CD4-positive, alpha-beta T cell treated with Interleukin-12 subunit alpha and Interleukin-12 subunit beta, for 1 hour (primary cell): ENCODE measurements at places on chromosomes 13 and 19.
A peak's percentile ranks its signal among the peaks of the same experiment; 100 is the strongest.

DNA sequence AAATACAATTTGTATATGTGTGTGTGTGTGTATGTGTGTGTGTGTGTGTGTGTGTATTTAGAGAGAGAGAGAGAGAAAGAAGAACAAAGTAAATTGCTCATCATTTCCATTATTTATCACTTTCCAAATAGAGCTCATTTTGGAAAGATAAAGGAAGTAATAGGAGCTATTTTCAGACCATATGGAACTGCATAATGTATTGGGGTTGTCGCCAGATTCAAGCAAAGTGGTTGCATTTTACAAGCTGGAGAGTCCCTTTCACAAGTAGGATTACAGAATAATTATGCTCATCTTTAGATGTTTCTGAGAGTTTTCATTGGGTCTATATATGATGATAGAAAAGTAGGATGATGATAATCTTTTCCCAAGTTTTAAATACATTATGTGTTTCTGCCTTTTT, 842.7 kb upstream of the SLC10A2 start:
- DNase-seq: no peak

DNA sequence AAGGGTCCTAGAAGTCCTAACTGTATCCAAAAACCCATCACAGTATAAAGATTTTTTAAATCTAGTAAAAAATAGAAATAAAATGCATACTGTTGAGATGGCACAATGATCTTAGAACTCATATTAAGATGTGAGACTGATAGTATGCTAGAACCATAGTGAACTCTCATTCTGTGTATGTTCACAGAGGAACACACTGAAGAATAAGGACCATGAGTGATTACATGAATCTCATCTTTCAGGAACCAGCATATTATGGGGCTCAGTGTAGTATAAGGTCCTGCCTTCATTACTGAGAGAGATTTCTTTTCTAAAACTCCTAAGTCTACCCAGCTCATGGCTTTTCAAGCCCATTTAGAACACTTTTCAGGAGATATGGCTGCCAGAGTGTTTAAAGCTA, 59.8 kb upstream of the RFC3 start:
- no peak for DNase-seq

- no peak for DNase-seq
Measured at GRCh38 chr13:29952245-29952644, 101.8 kb upstream of the UBL3 start.

DNA sequence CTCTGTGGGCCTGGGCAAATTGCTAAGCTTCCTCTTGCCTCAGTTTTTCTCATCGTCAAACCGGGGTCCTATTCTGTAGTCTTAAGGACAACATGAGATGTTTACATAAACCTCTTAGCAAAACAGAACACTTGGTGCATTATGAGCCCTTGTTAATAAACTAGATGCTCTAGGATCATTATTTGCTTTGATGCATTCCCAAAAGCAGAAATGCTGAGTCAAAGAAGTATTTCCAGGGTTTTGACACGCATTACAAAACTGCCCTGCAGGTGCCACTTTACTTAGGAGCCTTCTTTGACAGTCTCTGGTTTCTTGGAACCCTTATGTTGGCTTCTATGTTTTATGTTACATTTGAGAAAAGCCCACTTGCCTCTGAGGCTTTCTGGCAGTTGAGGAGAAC, 12.1 kb downstream of the AKAP11 start:
- no peak for DNase-seq

GRCh38 chr13:55120631-55121030, 2020.1 kb upstream of the PRR20A start:
- DNase-seq: no peak

DNA sequence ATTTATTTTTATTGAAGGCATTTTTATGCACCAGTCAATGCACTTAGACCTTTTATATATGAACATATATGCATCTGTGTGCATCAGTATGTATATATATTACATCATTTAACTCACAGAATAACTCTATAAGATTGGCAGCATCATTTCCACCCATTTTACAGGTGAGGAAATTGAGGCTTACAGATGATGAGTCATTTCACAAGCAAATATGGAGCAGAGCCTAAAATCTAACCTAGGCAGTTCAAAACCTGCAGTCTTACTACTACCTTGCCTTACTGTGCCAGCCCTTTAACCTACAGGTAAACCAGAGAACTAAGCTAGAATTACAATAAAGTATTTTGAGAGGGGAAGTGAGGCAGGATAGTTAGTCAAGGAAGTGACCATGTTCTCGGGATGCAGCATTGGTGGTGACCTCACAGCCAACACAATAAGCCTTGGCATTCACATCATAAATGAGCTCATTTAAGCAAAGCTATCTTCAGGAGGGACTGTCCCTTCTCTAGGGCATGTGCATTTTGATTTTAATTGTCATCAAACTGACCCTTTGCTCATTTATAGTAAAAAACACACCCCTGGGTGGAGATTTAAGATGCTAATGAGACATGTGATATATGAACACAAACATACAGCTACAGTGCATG, 274.3 kb downstream of the DCLK1 start:
- DNase-seq: no peak

- DNase-seq: no peak
Measured at GRCh38 chr13:79646880-79647279, 165.9 kb downstream of the NDFIP2 start.

- peak; percentile 49 for DNase-seq
Measured at GRCh38 chr19:7595466-7596133, at the start of gene CAMSAP3. TSS of gene CAMSAP3 (plus strand) at chr19:7595863. CDS start at chr19:7596003, 140 bp downstream.

GRCh38 chr13:82698941-82699340, 1183.3 kb downstream of the SLITRK1 start:
- DNase-seq: no peak

GRCh38 chr19:38049105-38049649, 142.2 kb downstream of the SIPA1L3 start:
- peak; percentile 77 for DNase-seq

DNA sequence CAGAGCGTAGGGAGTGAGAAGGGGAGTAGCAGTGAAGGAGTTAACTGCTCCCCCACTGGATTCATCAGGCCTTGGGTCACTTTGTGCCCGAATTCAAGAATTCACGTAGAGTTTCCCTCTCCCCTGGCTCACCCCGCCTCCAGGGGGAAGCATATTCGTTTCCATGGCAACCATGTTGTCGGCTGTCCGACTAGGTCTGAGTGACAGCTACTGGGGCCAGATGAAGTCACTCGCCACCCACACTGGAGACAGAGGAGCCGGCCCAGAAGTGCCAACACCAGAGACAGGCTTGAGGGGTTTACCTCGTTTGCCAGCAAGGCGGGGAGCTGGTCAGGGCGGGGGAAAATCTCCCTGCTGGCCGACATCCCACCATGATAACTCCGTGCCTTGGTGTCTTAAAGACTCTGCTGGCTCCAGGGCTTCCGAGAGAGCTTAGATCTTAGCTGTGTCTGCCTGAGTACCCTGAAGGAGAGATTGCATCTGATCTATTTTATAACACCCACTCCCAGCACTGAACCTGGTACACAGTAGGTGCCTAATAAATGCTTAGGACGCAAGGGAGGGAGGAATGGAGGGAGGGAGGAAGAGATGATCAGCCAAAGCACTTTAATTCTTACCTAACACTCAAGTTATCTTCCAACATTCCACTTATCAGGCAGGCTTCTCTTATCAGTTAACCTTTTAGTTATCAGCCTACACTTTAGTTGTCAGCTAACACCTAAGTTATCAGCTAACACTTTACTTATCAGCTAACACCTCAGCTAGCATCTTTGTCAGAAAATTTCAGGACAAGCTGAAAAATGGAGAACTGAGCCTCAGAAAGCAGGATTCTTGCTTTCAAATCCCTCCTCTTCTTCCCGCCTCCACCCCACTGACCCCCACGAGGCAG, 57.2 kb upstream of the ZNRF4 start:
- DNase-seq: no peak
